ENCODE measurements at places on chromosomes 2 and 18.

- DNase-seq = no peak
Observed at GRCh38 chr2:18516112-18516511, 44.3 kb downstream of the RDH14 start.

GRCh38 chr2:25176138-25176537, 7.8 kb upstream of the POMC start:
- DNase-seq = no peak

- DNase-seq = no peak
Observed at GRCh38 chr2:35803126-35803525, 552.5 kb upstream of the CRIM1 start.

GRCh38 chr2:27795868-27796277, 24.4 kb downstream of the MRPL33 start:
- no peak for DNase-seq

DNA sequence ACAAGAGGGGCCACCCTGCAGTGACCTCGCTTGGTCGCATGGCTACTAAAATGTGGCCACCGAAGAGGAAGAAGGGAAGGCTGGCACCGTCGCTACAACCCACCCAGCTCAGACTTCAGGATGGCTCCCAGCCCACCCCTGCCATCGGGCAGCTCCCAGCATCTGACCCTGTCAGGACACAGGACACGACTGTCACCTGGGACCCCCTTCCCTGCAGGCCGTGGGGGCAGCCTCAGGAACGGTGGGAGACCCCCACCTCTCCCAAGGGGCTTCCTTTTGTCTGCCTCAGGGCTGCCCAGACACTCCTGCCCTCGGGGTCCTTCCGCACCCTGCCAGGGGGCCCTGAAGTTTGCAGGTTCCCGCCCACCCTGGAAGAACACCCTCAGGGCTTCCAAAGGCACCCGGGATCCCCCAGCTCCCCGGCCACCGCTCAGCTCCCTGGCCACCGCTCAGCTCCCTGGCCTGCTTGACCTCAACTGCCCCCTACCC, 7.7 kb downstream of the RTP5 start:
- DNase-seq = no peak

DNA sequence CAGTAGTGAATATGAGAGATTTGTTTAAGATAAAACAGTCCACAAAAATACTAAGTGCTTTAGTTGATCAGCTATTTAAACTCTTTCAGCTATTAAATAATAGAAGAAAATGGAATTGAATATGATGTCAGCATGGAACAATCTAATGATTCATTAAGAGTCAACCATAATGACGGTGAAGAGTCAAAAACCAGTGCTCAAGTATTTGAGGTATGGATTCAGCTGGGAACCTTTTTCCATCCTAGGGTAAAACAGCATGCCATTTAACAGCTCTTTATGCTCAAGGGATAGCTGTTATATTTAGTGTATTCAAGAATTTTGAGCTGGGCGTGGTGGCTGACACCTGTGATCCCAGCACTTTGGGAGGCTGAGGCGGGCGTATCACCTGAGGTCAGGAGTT, 29.7 kb downstream of the CARF start:
- no peak for DNase-seq

DNA sequence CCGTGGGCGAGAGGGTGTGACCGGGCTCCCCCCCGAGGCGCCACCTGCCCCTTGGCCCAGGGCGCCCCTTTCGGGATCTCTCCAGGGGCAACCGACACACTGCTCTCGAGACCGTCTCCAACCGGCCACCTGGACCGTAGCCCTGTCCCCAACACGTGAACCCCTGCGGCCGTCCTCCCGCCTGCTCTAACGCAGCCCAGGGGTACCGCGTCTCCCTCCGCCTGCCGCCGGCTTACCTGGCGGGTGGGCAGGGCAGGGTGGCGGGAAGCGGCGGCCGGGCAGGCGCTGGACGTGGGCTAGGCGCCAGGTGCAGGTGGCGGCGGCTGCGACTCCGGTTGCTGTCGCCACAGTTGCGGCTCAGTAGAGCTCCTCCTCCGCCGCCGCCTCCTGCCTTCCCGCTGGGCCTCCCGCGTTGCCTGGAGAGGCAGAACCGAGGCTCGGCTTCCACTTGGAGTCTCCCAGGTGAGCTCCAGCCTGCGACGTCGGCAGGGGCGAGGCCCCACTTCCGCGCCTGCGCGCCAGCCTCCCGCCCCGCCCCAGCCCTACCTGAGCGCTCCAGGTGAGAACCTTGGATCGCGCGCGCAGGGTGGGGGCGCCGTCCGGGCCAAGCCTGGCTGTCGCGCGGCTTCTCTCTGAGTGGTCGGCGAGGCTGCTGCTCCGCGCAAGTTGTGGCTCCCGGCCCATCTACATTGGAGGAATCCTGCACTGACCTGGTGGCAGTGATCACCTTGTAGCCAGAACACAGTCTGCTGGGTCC, at the start of gene GALNT3:
Gene GALNT3, minus strand, starts transcription at position 469 of the 757 bp plus-strand sequence. CDS start 23,547 bp downstream, outside the sequence.
- no peak for DNase-seq

All from stimulated activated CD8-positive, alpha-beta memory T cell treated with anti-CD3 and anti-CD28 coated beads, Interleukin-4, amount 100 ng/mL, for 1 hour (primary cell).